ENCODE measurements at places on chromosomes 1 and 21.

GRCh38 chr1:2212274-2212531, 15.9 kb upstream of the SKI start:
- no peak for DNase-seq

GRCh38 chr21:29334717-29335428, 36.2 kb downstream of the BACH1 start:
- no peak for DNase-seq

DNA sequence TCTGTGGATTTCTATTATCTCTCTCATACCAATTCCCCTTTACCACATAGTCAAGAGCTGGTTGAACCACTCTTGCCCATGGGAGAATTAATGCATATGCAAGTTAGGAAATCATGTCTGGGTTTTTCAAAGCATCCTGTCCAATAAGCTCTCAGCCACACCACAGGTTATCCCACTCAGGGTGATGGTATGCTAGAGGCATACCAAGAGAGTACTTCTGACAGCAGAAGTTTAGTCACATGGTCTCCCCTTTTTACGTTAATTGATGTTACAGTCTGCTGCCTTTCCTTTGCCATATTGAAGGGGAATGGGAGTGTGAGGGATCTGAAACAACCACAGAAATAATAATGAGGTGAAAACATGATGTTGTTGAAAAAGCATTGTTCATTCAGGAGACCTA, 135.8 kb upstream of the PBX1 start:
- no peak for DNase-seq

GRCh38 chr1:81543764-81544163, 257.0 kb upstream of the ADGRL2 start:
- no peak for DNase-seq

Data from mesothelial cell of epicardium (in vitro differentiated cells).